ENCODE measurements at places on chromosomes 11 and 22.

DNA sequence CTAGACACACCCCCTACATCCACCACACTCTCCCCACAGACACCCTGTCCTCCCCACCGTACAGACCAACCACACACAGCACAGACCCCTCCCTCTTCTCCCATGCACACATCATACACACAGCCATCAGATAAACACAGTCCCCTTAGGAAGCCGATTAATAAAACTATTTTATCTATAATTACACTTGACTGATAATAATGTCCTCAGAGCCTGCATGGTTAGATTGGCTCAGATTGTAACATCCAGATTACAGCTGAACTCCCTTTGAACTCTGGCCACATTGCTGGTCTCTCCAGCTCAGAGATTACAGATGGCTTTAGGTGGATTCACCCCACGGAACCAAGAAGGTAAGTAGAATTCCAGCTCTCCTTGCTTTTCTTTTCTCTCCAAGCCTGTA, 9.5 kb upstream of the ELF5 start:
- DNase-seq: no peak

DNA sequence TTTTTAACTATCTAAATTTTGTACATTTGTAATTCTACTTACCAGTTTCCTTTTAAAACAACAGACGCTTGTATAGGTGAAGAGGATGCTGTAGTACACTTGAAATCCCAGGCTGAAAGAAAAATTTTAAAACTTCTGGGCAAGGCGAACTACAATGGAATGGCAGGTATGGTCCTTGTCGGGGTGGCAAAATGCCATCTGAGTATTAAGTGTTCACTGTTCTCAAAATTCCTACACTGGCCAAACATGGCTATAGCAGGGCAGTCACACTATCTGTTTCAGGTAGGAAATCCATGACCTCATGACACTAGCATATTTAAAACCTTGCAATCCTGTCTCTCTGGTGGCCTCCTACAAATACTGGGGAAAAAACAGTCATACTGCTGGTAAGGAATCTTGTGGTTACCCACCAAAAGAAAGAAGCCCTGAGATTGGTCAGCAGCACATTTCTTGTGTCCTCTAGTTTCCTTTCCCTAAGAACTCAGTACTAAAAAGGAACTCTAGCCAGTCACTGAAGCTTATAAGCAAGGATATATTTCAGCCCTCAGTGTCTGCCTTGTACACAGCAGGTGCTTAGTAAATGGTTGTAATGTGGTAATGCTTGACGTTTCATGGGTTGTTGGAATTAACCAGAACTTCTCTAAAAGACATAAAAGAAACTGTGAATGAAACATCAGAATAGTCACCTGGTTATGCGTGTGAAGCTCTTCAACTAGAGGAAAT, 5.2 kb upstream of the ZC3H12C start:
- DNase-seq: no peak

DNA sequence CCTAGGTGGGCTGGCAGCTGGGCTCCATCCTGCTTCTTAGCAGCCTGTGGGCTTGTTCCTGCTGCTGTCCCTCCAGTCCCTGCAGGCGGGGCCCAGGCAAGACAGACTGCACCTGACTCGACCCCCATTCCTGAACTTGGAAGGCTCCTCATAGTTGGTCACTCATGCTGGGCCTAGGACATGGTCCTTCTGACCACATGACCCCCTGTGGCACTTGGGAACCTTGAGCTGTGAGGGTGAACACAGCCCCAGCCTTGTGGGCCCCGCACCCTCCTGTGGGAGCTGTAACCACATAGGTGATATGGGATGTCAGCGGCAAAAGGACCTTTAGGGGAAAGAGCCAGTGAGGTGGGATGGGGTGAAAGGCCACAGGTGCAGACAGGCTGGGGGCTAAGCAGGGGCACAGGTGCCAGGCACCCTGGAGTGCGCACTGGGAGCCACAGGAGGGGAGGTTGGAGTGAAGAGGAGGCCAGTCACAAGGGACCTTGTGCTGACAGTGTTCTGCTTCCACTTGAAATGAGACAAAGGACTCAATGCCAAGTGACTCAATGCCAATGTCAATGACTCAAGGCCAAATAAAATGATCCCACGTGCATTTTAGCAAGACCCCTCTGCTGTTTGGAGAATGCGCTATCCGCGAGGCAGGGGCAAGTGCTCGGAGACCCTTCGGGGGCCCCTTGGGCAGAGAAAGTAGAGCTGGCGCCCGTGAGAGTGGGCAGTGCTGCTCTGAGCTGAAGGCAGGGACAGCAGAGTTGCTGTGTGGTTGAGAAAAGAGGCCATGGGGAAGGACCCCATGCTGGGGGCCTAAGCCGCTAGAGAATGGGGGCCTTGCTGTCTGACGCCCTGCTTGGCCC, 90.7 kb downstream of the MORC2 start:
- no peak for DNase-seq

GRCh38 chr22:25563761-25564319, 635 bp upstream of the GRK3 start:
- no peak for DNase-seq

DNA sequence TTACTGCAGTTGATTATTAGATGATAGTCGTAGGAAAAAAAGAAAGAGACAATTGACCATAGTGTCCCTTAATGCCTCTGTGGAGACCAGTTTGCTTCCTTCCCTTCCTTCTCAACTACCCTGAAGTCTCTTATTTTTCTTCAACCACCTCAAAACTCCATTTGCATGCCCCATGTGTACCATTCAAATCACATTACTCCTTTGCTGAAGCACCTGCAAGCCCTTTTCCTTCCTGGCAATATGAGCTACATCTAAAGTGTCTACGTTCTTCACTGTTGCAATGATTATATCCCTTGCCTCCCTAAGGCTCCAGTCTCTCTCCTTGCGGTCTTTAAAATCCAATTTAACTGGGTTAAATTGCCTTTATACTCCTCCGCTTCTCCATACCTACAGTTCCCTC, 867.4 kb upstream of the API5 start:
- no peak for DNase-seq

DNA sequence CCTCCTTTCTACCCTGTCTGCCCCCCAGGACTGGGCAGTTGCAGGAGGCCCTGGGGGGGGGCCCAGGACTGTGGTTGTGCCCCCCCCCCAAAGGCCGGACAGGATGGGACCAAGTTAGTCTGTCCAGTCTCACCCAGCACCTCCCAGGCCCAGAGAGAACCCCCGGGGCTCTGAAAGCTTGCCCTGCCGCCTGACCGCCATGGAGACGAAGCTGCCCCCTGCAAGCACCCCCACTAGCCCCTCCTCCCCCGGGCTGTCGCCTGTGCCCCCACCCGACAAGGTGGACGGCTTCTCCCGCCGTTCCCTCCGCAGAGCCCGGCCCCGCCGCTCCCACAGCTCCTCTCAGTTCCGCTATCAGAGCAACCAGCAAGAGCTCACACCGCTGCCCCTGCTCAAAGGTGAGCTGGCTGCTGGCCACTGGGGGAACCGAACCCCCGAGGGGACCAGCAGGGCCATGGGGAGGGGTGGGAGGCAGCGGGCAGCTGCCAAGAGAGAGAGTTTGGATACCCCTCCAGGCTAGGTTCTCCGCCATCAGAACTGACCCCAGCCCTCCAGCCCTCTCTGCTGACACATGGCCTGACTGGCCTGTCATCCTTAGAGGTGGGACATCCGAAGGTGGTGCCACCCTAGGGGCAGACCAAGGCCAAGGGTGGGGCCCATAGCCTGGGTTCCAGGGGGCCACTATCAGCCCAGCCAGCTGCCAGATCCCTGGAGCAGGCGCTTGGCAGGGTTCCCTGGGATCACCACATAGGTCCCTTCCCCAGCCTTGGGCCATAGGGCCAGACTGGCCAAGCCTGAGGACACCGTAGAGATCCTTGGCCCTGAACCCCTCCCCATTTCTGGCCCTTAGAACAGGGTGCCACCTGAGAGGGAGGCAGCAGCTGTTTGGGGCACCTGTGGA, 1.3 kb downstream of the PPP2R5B start:
- DNase-seq: no peak

GRCh38 chr11:6269994-6270393, 10.4 kb downstream of the CCKBR start:
- DNase-seq: no peak

GRCh38 chr11:122697636-122698167, 42.2 kb downstream of the UBASH3B start:
- no peak for DNase-seq

DNA sequence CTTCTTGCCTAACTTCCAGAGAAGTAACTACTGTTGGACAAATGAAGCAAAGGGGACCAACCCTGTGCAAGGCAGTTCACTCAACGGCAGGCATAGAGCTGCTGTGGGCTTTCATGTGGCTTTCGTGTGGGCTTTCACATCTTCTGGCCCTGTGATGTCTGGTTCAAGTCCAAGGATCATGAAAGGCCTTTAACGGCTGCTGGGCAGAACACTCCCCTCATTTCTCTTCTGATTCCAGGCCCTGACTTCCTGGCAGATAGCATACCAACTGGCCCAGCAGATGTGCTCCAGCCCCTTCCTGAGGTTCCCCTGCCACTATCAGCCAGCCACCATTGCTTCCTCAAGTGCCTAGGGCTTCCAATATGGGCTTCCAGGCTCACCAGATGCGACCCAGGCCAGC, 28.7 kb upstream of the CTR9 start:
- no peak for DNase-seq

DNA sequence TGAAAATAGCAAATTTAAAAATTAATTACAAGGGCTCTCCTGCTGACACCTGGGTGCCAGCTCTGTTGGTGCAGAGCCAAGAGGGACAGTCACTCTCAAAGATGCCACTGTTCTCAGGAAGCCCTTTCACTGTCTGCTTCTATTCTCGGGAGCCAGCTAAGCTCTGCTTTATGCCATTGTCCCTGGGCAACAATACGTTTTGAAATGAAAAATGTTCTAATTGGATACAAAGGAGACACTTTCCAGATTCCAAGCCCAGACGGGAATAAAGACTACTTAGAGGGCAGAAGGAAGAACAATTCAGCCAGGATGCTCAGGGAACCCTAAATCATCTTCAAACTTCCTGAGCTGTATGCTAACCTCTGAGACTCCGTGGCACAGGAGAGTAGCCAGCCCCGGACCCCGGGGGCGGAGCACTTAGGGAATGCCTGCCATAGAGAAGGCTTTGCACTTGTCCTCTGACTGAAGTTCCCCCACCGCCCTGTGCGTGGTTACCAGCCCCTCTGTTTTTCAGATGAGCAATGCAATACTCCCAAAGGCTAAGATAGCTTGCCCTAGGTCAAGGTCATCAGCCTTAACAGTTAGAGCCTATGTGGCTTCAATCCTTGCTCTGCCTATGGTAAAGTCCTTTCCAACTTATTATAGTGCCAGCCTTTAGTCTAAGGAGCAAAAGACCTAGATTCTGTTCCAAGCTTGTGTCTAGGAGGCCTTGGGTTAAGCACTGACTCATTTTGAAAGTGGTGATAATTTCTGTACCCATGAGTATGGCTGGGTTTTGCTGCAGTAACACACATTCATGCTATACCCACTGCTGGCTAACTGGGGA, 150.9 kb downstream of the CACNA1I start:
- DNase-seq: no peak

GRCh38 chr11:122273476-122274191, 157.6 kb upstream of the BLID start:
- DNase-seq: no peak

DNA sequence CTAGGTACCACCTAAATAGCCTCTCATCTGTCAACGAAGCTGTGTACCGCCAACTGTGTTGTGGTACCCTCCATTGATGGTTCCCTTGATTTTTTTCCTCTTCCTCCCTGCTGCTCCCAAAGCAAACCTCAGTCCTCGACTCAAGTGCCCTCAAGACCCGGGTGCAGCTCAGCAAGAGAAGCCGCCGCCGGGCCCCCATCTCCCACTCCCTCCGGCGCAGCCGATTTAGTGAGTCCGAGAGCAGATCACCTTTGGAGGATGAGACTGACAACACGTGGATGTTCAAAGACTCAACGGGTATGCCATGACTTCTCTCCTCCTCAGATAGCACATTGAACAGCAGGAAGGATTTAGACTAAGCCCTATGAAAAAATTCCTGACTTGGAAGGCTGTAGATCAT, 22.4 kb upstream of the CRYBB3 start:
- no peak for DNase-seq

GRCh38 chr22:25100948-25101347, 98.7 kb upstream of the CRYBB3 start:
- no peak for DNase-seq

GRCh38 chr22:45008186-45008681, 1.6 kb downstream of the PHF21B start:
- DNase-seq: no peak

DNA sequence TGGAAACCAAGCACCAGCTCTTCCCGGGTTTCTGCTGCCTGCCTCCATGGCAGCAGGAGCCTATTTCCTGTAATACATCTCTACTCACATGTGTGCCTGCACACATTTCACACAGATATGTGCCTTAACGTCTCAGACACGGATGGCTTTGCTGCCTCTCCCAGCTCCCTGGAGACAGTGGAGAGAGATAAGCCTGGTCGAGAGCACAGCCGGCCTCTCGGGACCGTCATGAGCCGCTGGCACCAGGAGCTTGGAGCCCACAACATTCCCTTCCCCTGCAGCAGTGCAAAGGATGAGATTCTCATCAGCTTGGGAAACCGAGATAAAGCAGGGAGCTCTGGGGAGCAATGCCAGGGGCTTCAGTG, 587.7 kb downstream of the BRD1 start:
- no peak for DNase-seq

GRCh38 chr11:122098261-122098980, 17.6 kb downstream of the BLID start:
- no peak for DNase-seq

DNA sequence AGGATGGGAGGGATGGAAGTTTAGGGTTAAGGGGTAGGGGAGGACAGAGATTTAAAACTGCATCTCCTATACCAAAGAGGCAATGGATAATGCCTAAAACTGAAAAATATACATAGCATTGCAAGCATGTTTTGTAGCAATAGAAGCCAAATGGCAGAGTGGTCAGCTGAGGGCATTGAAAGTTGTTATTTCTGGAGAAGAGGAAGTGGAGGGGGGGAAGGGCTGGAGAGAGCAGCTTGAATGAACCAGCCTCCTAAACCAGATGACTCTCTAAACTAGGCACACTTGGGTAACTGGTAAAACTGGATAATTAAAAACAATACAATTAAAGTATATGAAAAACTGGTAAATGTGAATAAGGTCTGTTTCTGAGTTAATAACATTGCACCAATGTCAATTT, 70.3 kb upstream of the TP53I11 start:
- no peak for DNase-seq

- no peak for DNase-seq
Measured at GRCh38 chr11:83723999-83724398, 437.8 kb upstream of the CCDC90B start.

DNA sequence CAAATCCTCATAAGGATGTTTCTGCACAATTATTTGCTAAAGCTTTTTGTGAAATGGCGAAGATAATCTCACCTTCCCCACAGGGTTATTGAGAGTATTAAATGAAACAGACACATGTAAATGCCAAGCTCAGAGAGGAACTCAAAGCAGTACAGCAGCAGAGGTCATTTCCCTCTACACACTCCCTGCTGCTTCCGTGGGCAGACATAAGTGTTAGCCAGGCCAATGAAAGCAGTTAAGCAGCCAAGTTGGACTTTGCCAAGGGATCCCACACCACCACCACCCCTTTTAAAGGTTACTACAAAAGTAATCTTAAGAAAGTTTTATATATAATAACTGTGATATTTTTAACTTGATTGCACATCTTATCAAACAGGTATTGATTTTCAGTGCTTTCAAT, 4.0 kb upstream of the FAM111A start:
- DNase-seq: no peak

- DNase-seq: no peak
Measured at GRCh38 chr22:23781511-23782183, 5.1 kb upstream of the SMARCB1 start.

- DNase-seq: no peak
Measured at GRCh38 chr11:124493016-124493655, 47.6 kb upstream of the OR8B8 start.
